ENCODE measurements at places on chromosomes 5 and 9.

DNA sequence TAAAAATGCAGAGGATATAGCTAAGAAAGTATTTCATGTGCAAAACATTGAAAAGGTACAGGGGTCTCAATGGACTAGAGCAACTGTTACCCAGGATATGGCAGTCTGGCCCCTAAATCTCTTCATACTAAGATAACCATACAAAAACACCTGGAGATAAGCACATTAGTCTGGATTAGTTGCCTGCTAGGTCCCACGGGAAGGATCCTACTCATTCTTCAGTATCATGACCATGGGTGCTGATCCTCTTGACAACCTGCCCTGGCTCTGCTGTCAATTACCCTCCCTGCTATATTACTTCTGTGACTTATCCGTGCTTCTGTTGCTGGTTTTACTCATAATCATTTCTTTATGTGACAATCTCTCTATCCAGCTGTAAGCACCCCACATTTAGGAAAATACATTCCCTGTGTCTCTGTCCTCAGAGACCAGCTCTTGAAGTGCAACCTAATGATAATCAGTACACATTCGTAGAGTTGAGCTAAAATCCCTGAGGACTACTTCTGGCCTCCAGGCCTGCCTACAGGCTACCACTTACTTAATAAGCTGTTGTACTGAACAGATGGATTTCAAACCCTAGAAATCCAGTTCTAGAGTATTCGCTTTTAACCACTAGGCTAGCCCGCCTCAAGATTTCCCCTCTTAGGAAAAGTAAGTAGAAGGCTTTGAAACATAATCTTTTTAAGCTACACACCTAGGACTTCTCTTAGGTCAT, 190.5 kb upstream of the OR13F1 start:
- ATAC-seq, result no peak

- no peak for ATAC-seq
These were observed 25.6 kb downstream of the CSF2 start for GRCh38 chr5:132099076-132099748.

- no peak for ATAC-seq
These were observed 1.4 kb upstream of the PSIP1 start for GRCh38 chr9:15512204-15512603.

DNA sequence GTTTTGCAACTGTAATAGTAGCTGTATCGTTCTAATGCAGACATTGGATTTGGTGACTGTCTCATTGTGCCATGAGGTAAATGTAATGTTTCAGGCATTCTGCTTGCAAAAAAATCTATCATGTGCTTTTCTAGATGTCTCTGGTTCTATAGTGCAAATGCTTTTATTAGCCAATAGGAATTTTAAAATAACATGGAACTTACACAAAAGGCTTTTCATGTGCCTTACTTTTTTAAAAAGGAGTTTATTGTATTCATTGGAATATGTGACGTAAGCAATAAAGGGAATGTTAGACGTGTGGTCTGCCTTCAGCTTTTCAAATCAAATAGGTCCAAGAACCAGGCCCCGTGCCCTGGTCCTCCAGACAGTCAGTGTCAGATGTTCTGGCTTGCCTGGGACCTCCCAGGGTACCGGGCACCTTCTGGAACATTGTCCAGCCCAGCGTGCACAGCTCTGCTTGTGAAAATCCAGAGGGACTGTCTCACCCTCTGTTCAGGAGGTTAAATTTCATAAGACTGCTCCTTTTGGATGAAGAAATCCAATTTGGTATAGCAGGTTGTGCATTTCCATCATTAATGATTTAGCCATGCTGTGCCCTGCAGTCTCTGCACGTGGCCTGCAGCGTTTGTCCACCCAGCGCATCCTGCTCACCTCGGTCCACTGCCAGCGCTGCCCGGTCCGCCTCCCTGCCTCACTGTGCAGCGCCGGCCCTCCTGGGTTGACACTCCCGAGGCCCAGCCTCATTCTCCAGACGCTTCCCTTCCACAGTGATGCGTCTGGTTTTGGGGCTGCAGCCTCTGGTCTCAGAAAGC, 6.6 kb upstream of the AHRR start:
- no peak for ATAC-seq

DNA sequence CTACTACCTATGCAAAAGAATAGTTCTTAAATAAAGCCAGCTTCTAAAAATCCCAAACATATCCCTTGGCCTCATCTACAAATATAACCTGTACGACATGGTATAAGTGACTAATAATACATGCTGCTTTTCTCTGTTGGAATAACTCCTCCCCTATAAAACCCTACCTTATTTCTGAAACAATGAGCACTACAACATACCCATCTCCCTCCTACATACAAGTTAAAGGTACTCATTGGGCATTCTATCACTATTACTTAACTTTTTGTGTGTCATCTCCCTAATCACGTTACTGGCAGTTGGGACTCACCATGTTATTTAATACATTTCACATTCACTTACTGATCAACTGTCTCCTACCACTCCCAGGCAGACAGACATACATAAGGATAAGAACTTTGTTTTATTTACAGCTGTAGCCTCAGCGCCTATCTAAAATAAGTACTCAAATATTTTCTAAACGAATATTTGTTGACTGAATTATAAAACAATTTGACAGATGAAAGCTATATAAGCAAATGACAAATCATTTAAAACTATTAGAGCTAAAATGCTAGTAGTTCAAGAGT, 4.1 kb downstream of the CLK4 start:
- no peak for ATAC-seq

DNA sequence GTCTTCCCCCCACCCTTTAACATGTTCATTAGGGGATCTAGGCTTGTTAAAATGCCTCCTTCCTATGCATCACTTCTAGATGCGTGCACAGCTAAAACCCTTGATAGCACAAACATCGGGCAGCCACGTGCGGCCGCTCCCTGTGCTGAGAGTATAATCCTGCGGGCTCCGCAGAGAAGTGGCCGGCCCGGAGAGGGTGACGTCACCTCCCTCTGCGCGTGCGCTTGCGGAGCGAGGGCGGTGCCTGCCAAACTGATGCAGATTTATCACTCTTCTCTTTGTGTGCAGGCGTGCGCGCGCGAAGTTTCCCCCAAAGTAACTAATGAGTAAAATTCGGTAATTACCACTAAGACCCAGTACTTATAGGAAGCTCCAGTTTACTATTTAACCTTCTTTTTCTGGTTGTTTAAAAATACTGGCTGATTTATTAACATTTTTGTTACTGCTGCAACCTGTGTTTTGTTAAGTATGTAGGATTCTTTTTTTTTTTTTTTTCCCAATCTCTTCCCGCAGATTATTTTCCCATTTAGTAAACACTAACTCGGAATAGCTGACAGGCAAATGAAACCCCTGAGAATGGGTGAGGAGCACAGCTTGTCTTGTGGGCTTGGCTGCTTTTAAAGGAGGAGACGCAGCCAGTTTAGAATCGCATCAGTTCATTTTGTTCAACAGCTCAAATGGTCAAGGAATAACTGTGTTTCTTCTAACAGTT, 121.6 kb downstream of the TRIO start:
- ATAC-seq, result peak; percentile 82

DNA sequence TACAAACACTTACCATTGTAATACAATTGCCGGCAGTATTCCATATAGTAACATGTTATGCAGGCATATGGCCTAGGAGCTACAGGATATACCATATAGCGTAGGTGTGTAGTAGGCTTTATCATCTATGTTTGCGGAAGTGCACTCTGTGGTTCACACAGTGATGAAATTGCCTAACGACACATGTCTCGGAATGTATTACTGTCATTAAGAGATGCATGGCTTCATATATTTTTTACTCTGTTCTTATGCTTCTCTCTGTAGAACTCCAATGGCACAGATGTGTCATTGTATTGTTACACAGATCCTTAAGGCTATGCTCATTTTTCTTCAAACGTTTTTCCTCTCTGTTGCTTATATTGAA, 19.2 kb upstream of the ANKRD18A start:
- ATAC-seq, result no peak

DNA sequence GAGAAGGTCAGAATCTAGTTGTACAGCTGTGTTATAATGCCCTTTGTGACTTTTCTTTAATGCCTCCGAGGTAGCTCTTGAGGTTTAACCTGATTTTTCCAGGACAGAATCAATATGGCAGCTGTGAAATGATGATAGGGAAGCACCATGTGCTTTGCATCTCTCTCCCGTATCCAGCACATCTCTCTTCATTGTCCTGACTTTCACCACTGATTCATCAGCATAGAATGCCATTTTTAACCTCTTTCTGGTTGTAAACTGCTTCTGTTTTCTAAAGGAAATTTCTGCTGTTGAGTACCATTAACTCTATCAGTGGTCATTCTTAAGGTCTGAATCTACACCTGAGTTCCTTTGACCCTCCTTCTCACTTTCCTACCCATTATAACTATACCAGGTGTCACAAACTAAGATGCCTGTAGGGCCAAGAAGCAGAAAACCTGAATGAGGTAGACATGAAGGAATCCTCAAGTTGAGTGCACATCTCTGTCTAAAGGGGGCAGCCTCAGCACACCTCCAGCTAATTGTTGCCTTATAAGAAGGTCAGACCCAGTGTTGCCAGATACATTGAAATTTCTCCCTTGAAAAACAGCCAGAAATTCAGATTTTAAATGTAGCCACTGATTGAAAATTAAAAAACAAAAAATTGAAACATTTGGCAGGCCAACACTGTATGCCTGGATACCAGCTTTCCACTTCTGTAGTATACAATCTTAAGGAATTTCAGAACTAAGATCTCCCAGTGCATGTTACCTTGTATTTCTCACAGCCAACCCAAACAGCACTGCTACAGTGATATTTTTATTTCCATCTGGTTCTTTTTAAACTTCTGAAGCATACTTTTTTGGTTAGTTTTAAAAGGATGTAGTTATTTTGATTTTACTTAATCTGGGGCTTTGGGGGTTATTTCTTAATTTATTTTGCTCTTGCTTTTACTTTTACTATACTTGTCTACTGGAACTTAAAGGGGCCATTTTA, 35.8 kb upstream of the TLX3 start:
- peak; percentile 77 for ATAC-seq

DNA sequence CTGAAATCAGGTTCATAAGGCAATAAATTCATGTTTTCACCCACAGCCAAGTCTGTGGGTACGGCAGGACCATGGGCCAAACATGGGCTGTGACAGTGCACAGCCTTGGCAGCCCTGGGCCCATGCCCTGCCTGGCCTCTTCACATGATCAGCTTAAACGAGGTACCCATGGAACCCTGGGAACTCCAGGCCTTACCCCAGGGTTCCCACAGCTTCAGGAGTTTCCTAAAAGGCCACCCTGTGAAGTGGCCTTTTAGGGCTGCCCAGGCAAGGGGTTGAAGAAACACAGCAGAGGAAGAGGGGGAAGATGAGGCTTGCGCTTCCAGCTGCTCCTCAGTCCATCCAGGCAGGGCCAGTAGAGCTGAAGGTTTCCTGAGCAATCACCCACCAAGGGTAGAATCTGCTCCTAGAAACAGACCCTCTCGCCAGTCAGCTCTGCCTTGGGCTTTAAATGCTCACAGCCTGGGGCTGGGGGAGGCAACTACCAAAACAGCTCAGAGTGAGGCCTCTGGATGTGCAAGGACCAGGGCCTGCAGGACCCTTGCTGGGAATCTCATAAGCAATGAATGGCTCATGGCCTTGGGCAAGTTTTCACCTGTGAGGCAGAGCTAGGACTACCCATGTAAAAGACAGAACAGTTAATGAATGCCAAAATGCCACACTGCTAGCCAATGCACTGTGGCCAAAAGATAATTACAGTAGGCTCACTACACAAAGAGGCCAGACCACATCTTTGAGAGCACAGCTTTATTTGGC, 79.3 kb upstream of the LRRTM2 start:
- ATAC-seq, result no peak

DNA sequence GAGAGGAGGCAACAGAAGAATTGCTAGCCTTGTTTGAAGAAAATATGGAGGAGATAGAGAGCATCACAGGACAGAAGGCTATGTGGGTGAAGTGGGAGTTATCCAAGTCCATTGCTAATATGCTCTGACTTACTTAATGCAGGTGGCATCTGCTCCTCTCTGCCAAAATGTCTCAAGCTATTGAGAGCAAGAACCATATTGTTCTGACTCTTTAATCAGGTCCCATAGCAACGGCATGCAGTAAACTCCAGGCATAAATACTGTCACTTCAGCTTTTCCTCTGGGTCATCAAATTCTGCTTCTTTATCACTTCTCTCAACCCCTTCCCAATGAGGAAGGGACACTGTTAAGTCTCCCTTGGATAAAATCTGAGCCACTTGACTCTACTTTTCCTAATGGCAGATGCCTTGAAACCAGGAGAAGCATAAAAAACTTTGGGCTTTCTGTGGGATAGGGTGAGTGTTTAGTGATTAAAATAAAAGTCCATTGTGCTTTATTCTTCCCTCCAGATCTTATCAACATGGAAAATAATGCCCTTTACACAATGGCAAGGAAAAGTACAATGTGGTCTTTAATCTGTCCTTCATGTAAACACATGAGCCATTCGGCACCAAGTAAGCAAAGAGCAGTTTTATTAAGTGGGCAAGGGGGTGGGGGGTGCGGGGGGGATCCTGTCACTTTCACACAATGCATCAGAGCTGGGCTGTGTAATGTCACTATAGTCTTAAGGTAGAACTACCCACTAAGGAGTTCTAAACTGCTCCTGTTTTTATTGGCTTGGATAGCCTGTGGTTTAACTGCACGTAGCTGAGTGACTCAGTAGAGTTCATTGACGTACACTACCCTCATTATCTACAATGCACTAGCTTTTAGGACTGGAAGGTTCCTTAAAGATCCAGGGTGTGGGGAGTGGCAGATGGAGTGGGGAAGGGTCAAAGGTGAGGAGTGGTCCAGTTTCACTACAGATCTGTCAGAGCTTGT, 71.0 kb upstream of the TARS1 start:
- peak; percentile 92 for ATAC-seq

GRCh38 chr9:106799152-106799551, 63.8 kb upstream of the ZNF462 start:
- ATAC-seq, result peak; percentile 50

GRCh38 chr9:37839496-37840461, 39.2 kb downstream of the DCAF10 start:
- peak; percentile 51 for ATAC-seq

DNA sequence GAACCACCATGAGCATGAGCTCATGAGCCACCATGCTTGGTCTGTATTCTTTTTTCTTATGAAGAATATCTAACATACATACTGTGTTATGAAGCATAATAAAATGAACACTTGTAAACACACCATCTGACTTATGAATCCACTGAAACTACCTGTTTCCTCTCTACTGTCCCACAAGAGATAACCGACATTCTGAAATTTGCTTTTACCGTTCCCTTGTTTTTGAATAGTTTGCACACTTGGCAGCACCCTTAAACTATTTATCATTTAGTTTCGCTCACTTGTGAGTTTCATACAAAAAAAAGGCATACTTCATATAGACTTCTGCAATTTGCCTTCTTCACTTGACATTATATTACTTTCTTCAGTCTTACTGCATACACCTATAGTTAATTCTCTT, 8.9 kb downstream of the LARS1 start:
- ATAC-seq, result no peak

DNA sequence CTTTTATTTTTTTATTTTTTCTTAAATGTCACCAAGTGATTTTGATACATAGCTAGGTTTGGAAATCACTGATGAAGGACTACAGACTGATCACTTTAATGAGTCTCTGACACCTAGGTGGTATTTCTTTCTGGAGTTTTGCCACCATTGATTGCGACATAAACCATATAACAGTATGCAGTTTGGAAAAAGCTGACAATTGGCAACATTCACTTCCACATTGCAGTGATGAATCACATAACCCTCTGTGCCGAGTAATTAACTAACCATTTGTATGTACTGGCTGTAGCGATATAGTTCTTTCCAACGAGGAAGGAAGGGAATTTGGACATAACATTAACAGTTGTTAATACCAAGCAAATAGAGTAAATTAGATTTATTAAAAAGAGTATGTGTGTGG, 222.9 kb upstream of the EFNA5 start:
- no peak for ATAC-seq

Data from SK-N-SH treated with all-trans-retinoic acid at 6 μM for 48 hours (cell line).